ENCODE measurements at places on chromosomes 3 and 15.
A peak's percentile ranks its signal among the peaks of the same experiment; 100 is the strongest.

GRCh38 chr3:185405664-185406063, 42.7 kb downstream of the MAP3K13 start:
- H3K27me3 ChIP-seq: no peaks in the 10 kb centered on the region
- H3K27ac ChIP-seq: no peak overlapping the region
- H3K4me3 ChIP-seq: no peak overlapping the region
- peaks cover 5% of the 10 kb centered on the region for H3K4me1 ChIP-seq
- DNase-seq: no peak

- H3K27ac ChIP-seq: no peak overlapping the region
- H3K27me3 ChIP-seq: no peaks in the 10 kb centered on the region
- H3K4me1 ChIP-seq: no peaks in the 10 kb centered on the region
- H3K36me3 ChIP-seq: no peaks in the 10 kb centered on the region
Observed at GRCh38 chr15:58501006-58501405, 69.2 kb downstream of the LIPC start.

DNA sequence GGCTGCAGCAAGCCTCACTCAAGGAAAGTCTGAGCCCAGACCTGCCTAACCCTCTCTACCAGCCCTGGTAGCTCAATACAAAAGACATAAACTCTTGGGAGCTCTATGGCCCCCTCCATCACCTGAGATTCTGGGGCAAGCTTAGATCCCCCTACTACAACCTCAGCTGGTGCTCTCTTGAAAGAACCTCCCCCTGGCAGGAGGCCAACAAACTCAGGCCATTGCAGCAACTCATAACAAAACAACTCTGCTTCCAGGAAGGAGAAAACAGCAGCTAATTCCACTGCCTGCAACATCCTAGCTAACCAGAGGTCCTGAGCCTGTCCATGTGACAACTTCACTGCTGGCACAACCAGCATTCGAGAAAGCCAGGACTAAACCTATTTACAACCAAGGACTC, 169.2 kb downstream of the ROBO1 start:
- no peaks in the 10 kb centered on the region for H3K4me1 ChIP-seq
- no peak overlapping the region for H3K4me3 ChIP-seq
- DNase-seq: no peak
- H3K36me3 ChIP-seq: no peaks in the 10 kb centered on the region
- no peaks in the 10 kb centered on the region for H3K27me3 ChIP-seq

DNA sequence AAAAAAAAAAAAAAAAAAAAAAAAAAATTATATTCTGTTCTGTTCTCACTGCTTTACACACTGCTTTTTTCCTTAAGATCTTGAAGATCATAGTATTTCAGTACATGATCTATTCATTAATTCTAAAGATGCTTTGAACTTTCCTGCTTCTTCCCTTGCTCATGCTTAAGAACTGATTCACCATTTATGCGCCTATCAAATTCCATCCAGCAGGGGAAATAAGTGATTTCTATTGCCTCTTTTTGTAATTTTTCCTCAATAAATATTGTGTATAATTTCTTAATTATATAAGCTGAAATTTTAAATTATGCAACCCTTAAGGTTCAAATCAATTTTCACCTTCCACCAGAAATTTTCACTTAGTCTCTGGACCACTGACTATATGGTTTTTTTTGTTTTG, 10.6 kb downstream of the DENND6A start:
- H3K27me3 ChIP-seq: no peaks in the 10 kb centered on the region
- no peak overlapping the region for H3K4me3 ChIP-seq
- no peak for DNase-seq
- H3K36me3 ChIP-seq: no peaks in the 10 kb centered on the region

GRCh38 chr3:64079369-64080150, 56.3 kb upstream of the PSMD6 start:
- H3K36me3 ChIP-seq: no peaks in the 10 kb centered on the region
- H3K27me3 ChIP-seq: no peaks in the 10 kb centered on the region
- H3K27ac ChIP-seq: no peak overlapping the region
- H3K4me3 ChIP-seq: no peak overlapping the region

- no peak overlapping the region for H3K4me3 ChIP-seq
- no peak overlapping the region for H3K27ac ChIP-seq
- DNase-seq: no peak
- no peaks in the 10 kb centered on the region for H3K27me3 ChIP-seq
Observed at GRCh38 chr3:54324103-54324502, 201.8 kb downstream of the CACNA2D3 start.

- no peaks in the 10 kb centered on the region for H3K4me1 ChIP-seq
- no peak overlapping the region for H3K4me3 ChIP-seq
- H3K27ac ChIP-seq: no peak overlapping the region
- H3K36me3 ChIP-seq: no peaks in the 10 kb centered on the region
- H3K27me3 ChIP-seq: no peaks in the 10 kb centered on the region
- no peak for DNase-seq
Observed at GRCh38 chr3:66140106-66140505, 80.7 kb upstream of the SLC25A26 start.

DNA sequence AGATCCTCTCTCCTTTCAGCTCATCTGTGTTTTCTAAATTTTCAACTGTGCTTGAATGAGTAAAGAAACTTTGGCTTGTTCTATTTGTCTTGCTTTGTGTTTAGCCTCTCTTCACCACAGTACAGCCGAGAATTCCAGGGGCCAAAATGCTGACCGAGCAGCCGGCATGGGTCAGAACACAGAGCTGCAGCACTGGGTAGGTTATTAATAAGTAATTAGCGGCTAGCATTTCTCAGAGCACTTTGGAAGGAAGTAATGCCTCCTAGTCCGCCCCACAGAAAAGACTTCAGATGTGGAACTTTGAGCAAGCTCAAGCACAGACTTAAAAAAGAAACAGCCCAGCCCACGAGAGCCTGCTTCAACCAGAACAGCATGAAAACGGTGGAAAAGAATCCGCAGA, 343.9 kb downstream of the ARRDC4 start:
- no peak overlapping the region for H3K4me3 ChIP-seq
- no peak for DNase-seq
- no peaks in the 10 kb centered on the region for H3K36me3 ChIP-seq
- no peak overlapping the region for H3K27ac ChIP-seq
- H3K27me3 ChIP-seq: no peaks in the 10 kb centered on the region

DNA sequence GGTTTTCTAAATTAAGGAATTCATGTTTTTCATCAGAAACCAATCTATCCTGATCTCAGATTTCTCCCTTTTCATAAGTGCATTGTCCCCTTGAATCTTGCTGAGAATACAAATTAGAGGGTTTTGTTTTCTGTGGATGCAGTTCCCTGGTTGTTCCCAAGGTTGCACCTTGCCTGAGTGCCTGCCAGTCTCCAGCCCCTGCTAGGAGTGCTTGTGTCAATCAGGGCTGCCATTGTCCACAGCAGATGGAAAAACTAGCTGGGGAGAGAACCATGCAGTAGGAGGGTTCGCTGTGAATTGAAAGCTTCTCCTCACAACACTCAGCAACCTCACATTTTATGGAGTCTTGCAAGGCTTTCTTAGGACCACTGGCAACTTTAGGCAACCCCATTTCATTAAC, 210.8 kb upstream of the CTNNB1 start:
- no peak overlapping the region for H3K4me3 ChIP-seq
- no peaks in the 10 kb centered on the region for H3K27me3 ChIP-seq
- H3K4me1 ChIP-seq: no peaks in the 10 kb centered on the region
- no peak overlapping the region for H3K27ac ChIP-seq
- no peaks in the 10 kb centered on the region for H3K36me3 ChIP-seq

DNA sequence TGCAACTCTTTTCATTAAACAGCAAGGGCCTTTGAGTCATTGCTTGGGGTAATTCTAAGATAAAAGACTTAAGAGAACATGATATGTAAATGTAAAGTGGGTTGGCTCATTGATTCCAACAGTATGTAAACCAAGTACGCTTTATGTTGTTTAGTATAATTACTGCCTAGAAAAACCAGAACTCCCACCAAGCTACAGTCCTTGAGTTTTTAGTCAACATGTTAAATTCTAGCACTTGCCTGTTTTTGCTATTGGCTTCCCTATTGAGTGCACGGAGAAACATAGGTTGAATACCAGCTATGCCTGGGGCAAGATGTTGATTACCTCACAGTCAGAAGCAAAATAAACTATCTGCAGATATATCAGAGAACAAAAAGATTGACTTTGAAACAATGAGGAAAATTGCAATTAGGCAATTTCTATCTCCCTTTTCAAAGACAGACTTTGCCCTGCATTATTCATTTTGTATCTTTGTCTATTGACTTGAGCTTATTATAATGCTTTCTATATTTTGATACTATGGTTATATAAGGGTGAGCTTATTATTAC, 179.3 kb downstream of the ZPLD1 start:
- no peak overlapping the region for H3K27ac ChIP-seq
- peaks cover 4% of the 10 kb centered on the region for H3K4me1 ChIP-seq
- no peaks in the 10 kb centered on the region for H3K36me3 ChIP-seq
- no peak overlapping the region for H3K4me3 ChIP-seq
- DNase-seq: no peak

- H3K4me3 ChIP-seq: peak overlapping the region; percentile 83
- DNase-seq: peak; percentile 63
- peaks cover 30% of the 10 kb centered on the region for H3K4me1 ChIP-seq
- H3K27me3 ChIP-seq: no peaks in the 10 kb centered on the region
- H3K36me3 ChIP-seq: no peaks in the 10 kb centered on the region
Observed at GRCh38 chr15:63503739-63504246, 600 bp upstream of the USP3 start.

GRCh38 chr3:14147066-14147435, 22.2 kb downstream of the TMEM43 start:
- no peaks in the 10 kb centered on the region for H3K27me3 ChIP-seq
- H3K4me1 ChIP-seq: peaks cover 12% of the 10 kb centered on the region
- H3K36me3 ChIP-seq: no peaks in the 10 kb centered on the region

DNA sequence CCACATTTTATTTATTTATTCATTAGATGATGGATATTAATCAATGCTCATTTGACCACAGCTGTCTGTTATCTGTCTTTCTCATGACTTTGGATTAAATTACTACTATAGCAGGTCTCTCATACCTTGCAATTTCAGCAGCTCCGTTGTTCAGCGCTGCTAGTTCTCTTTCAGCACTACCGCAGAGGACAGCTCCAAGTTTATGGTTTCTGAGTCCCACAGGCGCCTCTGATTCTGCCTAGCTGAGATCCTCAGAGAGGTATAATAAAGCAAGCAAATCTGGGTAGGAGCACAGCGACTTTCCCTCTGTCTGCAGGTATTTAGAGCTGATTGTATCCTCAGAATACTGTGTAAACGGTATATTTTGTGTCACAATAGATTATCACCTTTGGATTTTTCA, 204.9 kb downstream of the CNTN4 start:
- no peaks in the 10 kb centered on the region for H3K27me3 ChIP-seq
- DNase-seq: peak; percentile 48
- no peak overlapping the region for H3K4me3 ChIP-seq
- no peaks in the 10 kb centered on the region for H3K36me3 ChIP-seq
- H3K4me1 ChIP-seq: no peaks in the 10 kb centered on the region

DNA sequence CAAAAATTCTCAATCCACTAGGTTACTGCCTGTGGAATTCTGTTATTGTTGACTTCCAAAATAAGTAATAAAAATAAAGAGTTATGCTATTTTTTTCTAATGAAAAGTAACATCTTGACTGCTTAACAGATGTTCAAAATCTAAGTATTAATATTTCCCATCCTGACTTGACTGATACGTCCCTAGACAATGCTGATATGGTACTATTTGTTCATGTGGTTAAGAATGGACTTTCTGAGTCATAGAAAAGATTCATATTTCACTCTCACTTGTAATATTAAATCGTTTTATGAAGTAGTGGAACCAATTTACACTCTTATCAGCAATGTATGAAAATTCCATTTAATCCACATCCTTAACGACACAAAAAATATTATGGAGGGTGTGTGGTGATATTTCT, 104.8 kb upstream of the PLSCR5 start:
- no peaks in the 10 kb centered on the region for H3K36me3 ChIP-seq
- H3K27me3 ChIP-seq: no peaks in the 10 kb centered on the region
- H3K4me3 ChIP-seq: no peak overlapping the region
- no peak for DNase-seq
- H3K27ac ChIP-seq: no peak overlapping the region
- H3K4me1 ChIP-seq: no peaks in the 10 kb centered on the region

- H3K4me1 ChIP-seq: no peaks in the 10 kb centered on the region
- no peak overlapping the region for H3K4me3 ChIP-seq
- no peak for DNase-seq
Observed at GRCh38 chr15:88069561-88069960, 187.0 kb downstream of the NTRK3 start.

DNA sequence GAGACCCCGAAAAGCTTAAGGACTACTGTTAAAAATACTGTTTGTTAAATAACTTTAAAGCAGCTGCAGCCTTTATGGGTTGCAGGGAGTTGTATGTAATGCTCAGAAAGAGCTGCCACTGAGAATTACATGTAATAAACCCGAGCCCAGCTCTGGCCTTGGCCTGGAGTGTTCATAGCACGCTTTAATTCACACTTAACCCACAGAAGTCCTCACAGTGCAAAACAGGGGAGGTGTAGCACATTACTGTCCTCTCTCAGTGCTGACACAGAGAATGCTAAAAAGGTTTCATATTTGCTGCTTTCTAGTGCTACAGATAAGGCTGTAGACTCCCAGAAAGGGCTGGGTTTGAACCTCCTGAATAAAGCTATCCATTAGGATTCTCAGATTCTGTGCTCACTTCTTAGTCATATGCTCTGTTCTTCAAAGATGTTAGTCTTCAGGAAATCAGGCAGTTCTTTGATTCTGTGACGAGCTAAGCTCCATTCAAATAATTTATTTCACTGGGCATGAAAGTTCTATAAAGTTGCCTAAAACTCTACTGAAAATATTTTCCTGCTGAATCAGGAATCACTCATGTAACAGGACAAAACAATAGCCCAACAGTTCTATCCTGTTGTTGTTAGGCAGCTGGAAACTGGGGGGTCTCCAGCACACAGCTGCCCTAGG, 108.0 kb downstream of the SENP2 start:
- no peak overlapping the region for H3K27ac ChIP-seq
- DNase-seq: no peak
- H3K4me1 ChIP-seq: no peaks in the 10 kb centered on the region
- H3K4me3 ChIP-seq: no peak overlapping the region
- no peaks in the 10 kb centered on the region for H3K27me3 ChIP-seq

- H3K4me3 ChIP-seq: no peak overlapping the region
- no peaks in the 10 kb centered on the region for H3K27me3 ChIP-seq
- no peak for DNase-seq
- no peak overlapping the region for H3K27ac ChIP-seq
- H3K36me3 ChIP-seq: no peaks in the 10 kb centered on the region
Observed at GRCh38 chr3:52085681-52086282, 29.4 kb upstream of the DUSP7 start.

- no peaks in the 10 kb centered on the region for H3K27me3 ChIP-seq
- no peak for DNase-seq
- no peak overlapping the region for H3K4me3 ChIP-seq
- H3K36me3 ChIP-seq: no peaks in the 10 kb centered on the region
Observed at GRCh38 chr3:142628801-142629200, 32.6 kb downstream of the PLS1 start.

DNA sequence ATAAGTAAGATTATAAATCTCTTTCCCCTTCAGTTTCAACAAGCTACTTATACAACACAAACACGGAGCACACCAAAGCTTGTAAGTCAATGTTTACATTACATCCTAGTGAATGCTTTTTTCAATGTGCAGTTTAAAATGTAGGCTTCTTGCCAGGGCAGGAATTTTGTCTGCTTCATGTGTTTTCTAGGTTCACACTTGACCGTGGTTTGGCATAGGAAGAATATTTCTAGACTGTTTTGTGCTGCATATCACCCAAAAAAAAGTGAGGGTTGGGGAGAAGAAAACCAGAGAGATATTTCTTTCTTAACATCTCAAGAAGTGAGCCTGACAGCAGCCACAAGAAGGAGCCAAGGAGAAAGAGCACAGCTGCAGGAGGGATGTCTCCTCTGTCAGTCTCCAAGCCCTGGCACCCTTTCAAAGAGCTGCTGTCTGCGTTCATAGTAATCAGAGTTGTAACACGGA, 255.8 kb downstream of the MEIS2 start:
- no peaks in the 10 kb centered on the region for H3K4me1 ChIP-seq
- H3K27me3 ChIP-seq: no peaks in the 10 kb centered on the region
